ENCODE measurements at places on chromosomes 11 and 22. TPM values are rescaled to one million over a fixed set of nuclear protein-coding genes. Genes with fewer than 3 reads are reported as not detected.

DNA sequence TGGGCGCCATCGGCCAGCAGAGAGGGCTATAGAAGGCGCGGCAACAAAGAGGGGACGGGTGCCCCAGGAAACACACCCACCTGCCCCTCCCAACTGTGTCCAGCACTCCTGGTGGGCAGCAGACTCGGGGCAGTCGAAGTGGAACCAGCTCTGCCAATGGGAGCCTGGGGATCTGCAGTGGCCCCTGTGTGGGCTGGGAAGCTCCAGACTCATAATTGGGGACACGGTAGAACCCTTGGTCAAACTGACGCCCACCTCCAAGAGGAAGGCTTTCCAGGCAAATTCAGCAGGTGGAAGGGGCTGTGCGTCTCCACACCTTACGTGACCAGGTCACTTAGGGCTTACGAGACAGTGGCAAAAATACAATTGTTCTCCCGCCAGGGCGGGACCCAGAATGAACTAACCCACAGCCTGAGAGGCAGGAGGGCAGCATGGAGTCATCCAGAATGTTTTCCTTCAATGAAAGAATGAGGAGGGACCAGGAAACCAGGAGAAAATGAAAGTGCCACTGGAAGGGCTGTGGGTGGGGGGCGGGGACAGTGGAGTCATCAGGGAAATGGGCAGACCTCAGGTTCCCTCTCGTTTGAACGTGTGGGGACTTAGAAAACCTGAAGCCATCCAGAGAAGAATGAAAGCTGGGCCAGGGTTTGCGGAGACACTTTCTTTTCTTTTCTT is 53.2 kb upstream of the SHANK2 start:
- DNase-seq = no peak

GRCh38 chr11:2293531-2293971 is 8.2 kb downstream of the C11orf21 start:
- no peak for DNase-seq

DNA sequence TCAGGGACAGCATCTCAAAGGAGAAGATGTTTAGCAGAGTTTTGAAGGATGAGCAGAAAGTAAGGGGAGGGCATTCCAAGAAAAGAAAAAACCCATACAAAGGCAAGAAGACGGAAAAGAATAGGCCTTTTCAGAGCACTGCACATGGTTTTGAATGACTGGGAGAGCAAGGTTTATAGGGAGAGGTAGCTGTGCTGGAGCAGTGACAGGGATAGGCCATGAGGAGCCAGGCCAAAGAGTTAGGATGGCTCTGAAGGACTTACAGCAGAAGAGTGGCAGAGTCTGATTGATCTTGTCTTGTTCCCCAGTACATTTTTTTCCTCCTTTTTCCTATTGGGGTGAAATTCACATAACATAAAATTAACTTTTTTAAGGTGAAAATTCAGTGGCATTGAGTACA is 55.8 kb upstream of the PAK1 start:
- no peak for DNase-seq

GRCh38 chr22:22508274-22509176 is at the start of gene ZNF280B:
ZNF280B (minus strand) TSS chr22:22508742; CDS start chr22:22489398, 19,344 bp downstream.
- DNase-seq = peak; percentile 91

GRCh38 chr11:130483124-130483523 is 34.7 kb downstream of the ADAMTS15 start:
- DNase-seq = no peak

DNA sequence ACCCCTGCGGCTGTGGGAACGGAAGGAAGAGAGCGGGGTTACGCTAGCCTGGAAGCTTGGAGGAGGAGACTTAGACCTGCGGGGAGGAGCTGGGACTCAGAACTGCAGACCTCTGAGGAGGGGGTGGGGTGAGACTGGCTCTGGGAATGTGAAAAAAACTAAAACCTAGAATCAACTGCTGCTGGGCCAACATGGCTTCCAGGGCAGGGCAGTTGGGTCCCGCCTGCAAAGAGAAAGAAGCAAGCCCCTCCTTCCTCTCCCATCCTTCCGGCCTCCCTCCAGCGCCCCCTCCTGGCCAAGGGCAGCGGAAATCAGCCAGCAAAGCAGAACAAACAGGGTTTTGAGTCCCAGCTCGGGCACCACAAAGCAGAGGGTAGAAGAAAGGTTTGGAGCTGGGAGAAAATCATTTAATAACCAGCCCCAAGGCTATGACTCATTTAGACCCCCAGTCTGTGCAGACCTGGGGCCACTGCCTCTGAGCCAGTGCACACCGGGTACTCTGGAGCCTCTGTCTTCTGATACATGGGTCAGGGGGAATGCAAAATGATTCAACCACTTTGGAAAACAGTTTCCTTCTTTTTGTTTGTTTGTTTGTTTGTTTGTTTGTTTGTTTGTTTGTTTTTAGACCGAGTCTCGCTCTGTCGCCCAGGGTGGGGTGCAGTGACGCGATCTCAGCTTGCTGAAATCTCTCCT is 7.3 kb upstream of the NCF4 start:
- peak; percentile 95 for DNase-seq

GRCh38 chr22:38741576-38741975 is 14.2 kb downstream of the SUN2 start:
- DNase-seq = no peak

DNA sequence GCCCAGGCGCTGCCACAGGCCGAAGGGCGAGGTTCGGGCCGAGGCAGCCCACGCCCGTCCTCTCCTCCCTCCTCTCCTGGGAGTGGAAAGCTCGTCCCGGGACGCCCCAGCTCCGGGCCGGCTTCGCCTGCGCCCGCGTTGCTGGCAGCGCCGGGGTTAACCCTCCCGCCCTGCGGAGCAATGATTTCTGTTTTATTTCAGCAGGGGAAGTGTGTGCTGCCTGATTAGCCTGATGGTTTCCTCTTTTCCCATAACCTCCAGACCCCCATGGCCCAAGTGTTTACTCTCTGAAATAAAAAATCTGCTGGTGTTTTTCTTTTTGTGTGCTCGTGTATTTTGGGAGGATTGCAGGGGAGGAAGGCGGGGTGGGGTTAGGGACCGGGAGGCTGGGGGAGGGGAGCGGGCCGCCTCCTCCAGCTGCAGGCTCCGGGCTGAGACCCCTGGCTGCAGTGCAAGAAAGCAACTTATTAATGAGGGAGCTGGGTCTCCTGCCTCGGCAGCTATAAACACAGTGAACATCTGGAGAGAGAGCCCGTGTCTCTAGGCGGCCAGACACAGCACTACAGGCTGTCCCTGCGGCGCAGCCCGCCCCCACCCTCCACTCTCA is 38.6 kb downstream of the ETS1 start:
- peak; percentile 38 for DNase-seq

DNA sequence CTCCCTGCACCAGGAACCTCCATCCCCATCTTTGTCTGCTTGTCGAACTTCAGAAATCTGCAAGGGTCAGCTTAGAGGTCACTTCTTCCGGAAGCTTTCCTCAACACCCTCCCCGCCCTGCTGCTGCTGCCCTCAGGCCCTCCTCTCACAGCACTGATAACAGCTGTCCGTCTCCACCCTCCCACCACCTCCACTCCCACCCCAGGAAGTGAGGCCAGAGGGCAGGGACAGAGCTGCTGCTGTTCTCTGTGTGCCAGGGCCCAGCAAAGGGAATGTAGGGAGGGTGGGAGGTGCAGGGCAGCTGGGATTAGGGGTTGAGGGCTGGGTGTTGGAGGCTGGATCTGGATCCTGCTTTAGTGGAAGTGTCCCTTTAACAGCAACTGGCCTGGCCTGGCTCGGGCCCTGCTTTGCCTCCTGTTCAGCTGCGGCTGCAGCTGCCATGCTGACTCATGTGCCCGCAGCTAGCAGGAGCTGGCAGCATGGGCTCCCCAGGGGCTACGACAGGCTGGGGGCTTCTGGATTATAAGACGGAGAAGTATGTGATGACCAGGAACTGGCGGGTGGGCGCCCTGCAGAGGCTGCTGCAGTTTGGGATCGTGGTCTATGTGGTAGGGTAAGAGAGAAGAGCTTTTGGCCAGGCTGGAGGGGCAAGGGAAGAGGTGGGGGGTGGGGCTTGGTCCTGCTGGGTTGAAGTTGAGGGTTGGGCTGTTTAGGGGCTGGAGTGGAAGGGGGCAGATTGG is at the start of gene P2RX6:
P2RX6 (plus strand) TSS at position 440 of the 740 bp plus-strand sequence; CDS start at position 450, 10 bp downstream.
- DNase-seq = no peak

DNA sequence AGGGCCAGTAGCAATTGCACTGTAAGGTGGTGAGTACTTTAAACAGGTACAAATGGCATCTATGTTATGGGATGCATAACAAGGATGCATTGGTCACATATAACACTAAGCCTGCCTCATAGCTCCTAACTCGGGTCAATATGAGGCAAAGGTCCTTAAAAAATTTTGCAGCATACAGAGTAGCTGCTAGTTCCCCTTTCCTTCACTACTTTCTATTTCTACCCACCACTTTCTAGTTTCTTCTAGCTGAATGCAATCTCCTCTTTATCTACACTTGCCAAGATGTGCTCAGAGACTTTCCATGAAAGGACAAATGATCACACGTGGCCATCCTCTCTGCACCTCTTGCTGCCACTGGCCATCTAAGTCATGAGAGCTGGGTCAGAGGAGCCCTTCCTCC is 9.8 kb downstream of the OR51F2 start:
- DNase-seq = no peak

The OR51F1 gene
- not detected for total RNA-seq

The OR51L1 gene
- total RNA-seq = not detected

The MUC6 gene
- total RNA-seq = not detected

The CERK gene
- total RNA-seq = 38.4 TPM

The MCHR1 gene
- total RNA-seq = not detected

Data from activated CD8-positive, alpha-beta T cell treated with anti-CD3 and anti-CD28 coated beads for 36 hours (primary cell).